Stomach (tissue), 19 donors: ENCODE measurements at places on chromosomes 5 and 9. TPM values are rescaled to one million over a fixed set of nuclear protein-coding genes. Genes with fewer than 3 reads are reported as not detected.

Gene MEF2C
- total RNA-seq: 22.8 TPM

- DNase-seq: no peak
Observed at GRCh38 chr9:89425024-89425805, 72.7 kb downstream of the SEMA4D start.

Gene CDH6
- total RNA-seq: not detected

DNA sequence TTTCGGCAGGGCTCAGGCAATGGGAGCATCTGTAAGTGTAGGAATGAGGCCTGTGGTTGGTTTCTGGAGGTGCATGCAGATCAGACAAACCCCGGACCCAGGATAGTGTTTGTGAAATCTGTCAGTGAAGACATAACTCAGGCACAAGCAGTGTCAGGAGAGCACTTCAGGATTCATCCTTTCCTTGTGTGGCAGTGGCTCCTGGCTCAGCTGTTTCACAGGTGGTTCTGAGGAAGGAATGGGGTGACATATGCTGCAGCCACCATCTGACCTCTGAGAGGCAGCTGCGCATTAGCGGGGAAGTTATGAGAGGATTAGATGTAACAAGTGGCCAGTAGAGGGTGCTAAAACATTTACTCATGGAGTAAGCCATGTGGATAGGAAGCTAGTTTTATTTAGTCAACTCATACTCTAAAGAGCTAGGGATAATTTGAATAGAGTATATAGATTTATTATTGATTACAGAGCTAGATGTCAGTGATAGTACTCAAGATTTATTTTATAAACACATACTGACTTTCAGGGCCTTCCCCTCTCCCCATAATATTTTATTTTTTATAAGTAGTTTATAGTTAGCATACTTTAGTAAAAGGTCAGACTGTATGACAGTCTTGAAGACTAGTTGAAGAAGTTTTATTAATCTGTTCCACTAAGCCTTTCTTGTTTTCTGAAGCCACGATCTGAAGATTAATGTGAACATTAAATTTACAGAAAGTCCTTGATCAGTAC lies 28.4 kb downstream of the NNT start:
- peak; percentile 34 for DNase-seq

GRCh38 chr5:157554179-157555036 lies 21.2 kb downstream of the ADAM19 start:
- DNase-seq: peak; percentile 39

DNA sequence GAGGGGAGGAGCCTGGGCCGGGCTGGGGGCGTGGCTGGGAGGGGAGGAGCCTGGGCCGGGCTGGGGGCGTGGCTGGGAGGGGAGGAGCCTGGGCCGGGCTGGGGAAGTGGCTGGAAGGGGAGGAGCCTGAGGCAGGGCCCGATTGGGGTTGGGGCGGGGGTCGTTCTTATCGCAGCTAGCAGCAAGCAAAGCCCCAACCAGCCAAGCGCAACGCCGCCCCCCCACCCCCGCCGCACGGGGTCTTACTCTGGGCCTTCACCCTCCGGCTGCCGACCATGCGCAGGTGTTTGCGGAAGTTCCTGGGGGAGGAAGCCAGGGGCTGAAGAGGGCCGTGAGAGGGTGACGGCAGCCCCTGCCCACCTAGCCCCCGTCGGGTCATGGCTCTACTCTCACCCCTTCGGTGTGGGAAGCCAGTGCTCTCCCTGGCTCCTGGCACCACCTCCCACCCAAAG lies 5.0 kb downstream of the NSMF start:
- DNase-seq: peak; percentile 66
